BJ (cell line): ENCODE measurements at places on chromosomes 1 and 21. TPM values are rescaled to one million over a fixed set of nuclear protein-coding genes. Genes with fewer than 3 reads are reported as not detected.

- no peak for DNase-seq
Measured at GRCh38 chr1:30911059-30911954, 2.7 kb upstream of the SDC3 start.

Gene MAP3K7CL
- 6.1 and 7.3 TPM in 2 replicates for polyA plus RNA-seq

GRCh38 chr21:38729754-38730379, 75.9 kb upstream of the ETS2 start:
- DNase-seq = peak; percentile 5

Gene BEST4
- 0.16 and 0.22 TPM in 2 replicates for polyA plus RNA-seq

Gene PCBP3
- polyA plus RNA-seq = 0.99 and 2.1 TPM in 2 replicates
